Vagina (tissue), 2 donors: ENCODE measurements at places on chromosomes 6 and 20.

DNA sequence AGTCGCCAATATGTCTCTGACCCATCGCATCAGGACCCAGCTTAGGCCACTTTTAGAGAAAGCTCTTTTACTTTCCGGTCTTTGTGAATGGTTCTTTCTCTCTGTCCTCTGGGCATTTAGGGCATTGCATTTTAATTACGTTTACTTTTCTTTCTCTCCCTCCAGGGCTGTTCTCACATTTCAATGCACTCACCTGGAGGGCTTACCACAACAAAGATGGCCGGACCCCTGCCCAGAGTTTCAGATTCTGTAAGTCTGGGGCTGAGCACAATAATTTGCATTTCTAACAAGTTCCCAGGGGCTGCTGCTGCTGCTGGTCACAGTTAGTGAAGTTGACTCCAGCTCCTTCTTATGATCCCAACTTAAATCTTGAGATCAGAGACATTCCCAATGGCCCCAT lies 3.0 kb downstream of the ANKRD66 start:
- no peak for DNase-seq

DNA sequence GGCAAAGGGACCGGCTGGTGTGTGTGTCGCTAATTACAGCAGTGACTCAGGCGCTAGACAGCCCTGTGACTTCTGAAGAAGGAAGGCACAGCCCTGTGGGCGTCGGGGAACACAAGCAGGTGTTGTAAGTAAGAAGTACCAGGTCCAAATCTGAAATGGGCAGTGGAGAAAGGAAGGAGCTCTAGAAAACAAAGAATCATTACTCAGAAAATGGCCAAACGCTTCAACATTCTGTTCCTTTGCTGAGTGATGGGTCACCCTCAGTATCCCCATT lies 106.8 kb downstream of the PXDC1 start:
- no peak for DNase-seq

DNA sequence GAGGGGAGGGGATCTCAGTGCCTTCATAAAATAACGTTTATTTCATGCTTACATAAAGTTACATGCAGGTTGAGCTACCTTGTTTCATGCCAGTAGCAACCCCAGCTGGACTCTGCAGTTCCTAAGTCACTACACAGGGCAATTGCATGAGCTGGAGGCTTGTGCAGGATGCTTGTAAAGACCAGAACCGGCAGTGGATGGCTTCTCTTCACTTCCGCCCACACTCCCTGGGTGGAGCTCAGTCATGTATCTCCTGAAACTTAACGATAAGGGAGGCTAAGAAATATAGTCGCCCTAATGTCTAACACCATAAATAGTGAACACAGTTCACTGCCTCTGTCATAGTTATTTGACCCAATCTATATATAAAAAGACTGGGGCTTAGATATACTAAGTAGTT lies 99.4 kb upstream of the RAB32 start:
- DNase-seq = no peak

DNA sequence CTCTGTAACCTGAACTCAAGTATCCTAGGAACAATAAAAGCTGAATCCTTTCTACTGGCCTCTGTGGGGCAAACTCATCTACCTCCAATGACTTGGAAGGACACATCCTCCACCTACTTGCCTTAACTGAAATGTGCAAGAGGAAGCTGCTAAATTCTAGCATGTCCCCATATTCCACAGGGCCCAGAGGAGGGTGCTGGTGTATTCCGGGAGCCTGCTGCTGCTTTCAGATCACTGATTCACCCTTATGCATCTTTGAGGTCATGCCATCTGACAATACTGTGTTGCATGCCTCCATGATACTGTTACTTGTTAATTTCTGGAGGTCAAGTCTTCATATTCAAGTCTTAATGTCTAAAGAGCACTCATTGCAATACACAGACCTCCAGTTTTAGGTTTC lies 40.3 kb downstream of the LYRM4 start:
- no peak for DNase-seq

- no peak for DNase-seq
These were observed 48.1 kb downstream of the NOL4L start for GRCh38 chr20:32536851-32537656.

DNA sequence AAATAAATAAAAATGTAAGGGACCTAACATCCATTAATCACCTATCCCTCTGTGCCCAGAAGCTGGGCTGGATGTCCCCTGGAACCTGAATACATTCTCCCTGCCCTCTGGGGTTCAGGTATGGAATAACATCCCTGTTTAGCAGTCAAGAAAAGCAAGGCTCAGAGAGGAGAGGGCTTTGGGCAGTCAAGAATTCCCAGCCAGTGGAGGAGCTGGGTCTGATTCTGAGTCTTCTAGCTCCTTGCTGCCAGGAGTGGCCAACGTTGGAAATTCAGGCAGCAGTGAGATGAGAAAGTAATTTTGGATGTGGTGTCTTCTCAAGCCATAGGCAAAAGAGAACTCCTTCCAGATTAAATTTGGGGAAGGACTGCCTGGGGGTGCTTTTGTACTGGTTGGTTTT lies 42.6 kb upstream of the ZNFX1 start:
- no peak for DNase-seq

DNA sequence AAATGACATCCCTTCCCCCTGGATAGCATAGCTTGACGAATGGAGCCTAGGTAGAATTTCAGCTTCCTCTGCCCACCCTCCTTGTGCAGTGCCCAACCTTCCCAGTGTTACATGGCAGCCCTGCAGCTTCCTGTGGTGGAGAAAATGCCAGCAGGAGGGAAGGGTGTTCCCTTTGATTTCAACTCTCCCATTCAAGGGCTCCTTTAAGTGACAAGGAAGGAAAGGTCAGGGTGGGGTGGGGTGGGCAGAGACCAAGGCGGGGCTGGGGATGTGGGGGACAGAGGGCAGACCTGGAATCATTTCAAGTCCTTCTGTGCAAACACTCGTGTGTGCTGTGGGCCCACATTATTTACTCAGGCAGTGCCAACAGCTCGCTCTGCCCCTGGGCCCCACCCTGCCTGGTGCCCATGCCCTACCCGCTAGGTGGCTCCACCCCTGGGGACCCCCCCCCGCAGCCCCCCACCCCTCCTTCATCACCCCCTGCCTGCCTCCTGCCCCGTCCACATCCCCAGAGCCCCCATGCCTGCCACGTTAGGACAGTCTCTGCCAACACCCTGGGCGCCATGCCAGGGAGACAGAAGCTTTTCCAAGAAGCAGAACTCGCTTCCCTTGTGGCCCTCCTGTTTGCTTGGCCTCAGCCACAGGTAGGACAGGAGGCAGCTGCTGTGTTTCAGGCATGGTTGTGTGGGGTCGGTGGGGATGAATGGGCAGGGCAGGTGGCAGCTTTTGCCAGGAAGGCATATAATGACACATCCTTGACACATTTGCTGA lies 9.4 kb downstream of the SPDEF start:
- no peak for DNase-seq

DNA sequence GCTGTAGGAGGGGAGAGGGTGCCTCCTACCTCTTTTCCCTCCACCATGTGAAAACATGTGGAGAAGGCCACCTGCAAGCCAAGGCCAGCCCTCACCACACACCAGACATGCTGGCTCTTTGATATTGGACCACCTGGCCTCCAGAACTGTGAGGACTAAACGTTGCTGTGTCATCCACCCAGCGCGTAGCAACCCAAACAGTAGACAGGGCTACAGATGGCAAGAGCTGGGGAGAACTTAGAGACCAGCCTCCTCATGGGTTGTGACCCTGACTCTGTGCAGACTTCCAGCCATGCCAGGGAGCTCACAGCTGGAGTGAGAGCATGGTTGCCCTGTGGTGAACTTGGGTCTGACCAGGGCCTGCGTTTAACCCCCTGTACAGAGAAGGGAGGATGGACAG lies 195.9 kb upstream of the CST7 start:
- DNase-seq = peak; percentile 70

GRCh38 chr6:83815631-83816272 lies 37.4 kb upstream of the RIPPLY2 start:
- DNase-seq = no peak

GRCh38 chr6:155024391-155025027 lies 29.4 kb downstream of the TIAM2 start:
- DNase-seq = no peak

DNA sequence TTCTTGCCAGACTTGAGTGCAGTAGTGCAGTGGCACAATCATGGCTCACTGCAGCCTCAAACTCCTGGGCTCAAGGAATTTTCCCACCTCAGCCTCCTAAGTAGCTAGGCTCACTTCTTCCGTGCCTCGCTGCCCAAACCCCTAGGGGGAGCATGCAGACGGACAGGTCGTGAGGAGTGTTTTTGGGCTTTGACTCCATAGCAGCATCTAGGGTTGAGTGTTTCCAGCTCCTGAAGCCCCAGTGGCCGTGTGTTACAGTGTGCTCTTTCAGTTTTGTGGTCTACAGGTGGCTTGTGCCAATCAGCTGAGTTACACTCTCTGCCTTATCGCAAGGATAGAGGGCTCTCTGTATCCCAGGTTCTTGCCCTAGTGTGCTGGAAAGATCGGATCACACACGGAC lies 33.4 kb downstream of the NCOA3 start:
- DNase-seq = no peak
